Stimulated activated CD8-positive, alpha-beta memory T cell treated with anti-CD3 and anti-CD28 coated beads, Interleukin-7, amount 100 ng/mL, for 48 hours (primary cell): ENCODE measurements at places on chromosomes 2 and 18.
A peak's percentile ranks its signal among the peaks of the same experiment; 100 is the strongest.

- DNase-seq = no peak
Observed at GRCh38 chr2:156492979-156493378, 56.8 kb downstream of the GPD2 start.

GRCh38 chr2:28721601-28722191, 29.9 kb upstream of the PPP1CB start:
- DNase-seq = no peak

GRCh38 chr18:8660316-8660715, 45.0 kb upstream of the MTCL1 start:
- DNase-seq = no peak

DNA sequence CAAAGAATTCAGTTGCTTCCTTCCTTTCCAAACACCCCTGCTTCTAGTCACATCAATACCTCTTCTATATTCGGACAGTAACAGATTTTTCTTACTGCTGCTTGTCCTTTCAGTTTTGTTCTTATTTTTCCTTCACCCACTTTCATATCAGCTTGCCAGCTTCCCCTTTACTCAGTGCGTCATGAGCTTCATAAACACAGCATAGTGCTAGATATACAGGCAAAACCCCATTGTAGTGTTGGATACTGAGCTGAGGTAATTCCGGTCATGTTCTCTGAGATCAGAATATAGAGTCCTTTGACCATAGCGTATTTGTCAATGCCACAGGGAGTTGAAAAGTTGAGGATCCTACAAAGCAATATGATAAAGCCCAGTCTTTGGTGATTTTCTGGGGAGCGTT, 2.4 kb downstream of the FARP2 start:
- DNase-seq = no peak

- DNase-seq = no peak
Observed at GRCh38 chr2:25378731-25379490, 37.2 kb upstream of the DNMT3A start.

DNA sequence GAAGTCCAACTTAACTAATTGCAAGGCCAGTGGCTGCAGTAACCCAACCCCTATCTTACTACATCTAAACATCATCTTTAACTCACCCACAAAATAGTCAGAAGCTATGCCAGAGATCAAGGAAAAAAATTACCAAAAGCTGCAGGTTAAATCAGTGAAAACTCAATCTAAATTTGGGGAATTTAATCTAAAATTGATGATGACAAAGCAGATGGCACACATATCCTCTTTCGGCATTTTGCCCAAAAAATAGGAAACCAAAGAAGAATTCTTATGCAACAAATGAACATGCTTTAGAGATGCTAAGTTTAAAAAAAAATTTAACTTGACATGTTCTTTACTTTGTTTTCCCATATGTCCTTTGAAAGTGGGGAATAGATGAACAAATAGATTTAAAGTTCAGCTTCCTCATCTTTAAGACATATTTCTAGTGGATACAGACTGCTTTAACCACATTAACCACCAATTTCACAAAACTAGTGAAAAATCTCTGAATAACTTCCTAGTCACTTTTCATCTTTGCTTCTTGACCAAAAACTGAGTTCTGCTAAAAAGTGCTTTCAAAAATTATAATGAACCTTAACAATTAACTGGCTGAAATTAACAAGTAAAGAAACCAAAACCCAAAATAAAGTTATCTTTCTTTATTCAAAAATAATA, 74.3 kb upstream of the CCDC150 start:
- DNase-seq = no peak

DNA sequence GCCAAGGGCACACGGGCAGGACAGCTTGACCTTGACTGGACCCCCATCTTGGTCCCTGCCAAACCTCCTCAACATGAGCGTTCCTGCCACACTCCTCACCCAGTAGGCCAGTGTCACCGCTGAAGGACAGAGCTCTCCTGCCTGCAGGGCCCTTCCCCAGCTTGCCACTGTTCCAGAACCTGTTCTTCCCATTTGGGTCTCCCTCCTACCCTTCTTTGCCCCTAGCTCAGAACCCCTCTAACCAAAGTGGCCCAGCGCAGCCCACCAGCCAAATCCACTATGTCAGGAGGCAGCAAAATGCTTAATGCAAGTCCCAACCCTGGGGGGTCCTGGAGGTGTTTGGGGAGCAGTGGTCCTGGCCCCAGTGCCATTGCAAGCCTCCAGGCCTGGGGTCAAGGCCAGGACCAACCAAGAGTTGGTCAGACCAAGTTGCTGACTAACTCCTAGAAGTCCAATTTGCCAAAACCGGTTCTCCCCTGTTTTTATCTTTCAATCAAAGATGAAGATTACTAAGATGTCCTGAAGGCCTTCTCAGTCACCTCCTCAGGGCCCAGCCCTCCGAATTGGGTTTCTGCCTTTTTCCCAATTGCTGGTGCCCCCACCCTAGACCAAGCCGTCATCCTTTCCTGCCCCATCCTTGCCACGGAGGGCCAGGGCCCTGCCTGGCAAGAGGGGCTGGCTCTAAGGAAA, 4.5 kb upstream of the ASPRV1 start:
- no peak for DNase-seq

GRCh38 chr2:36403675-36404230, 48.2 kb downstream of the CRIM1 start:
- no peak for DNase-seq

DNA sequence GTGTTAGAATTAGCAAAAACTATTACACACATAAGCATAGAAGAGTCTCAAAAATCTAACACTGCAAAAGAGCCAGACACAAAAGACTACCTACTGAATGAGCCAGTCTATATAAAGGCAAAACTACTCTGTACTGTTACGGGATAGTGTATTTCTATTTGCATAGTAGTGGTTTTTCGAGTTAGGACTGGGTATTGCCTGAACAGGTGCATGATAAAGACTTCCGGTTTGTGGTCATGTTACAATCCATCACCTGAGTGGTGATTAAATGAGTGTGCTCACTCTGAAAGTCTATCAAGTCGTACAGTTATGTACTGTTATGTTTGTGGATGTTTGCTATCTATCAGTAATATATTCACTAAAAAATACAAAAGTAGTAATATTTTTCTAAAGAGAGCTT, 523.3 kb upstream of the SYT4 start:
- DNase-seq = no peak

- no peak for DNase-seq
Observed at GRCh38 chr18:54357082-54357659, 487 bp downstream of the STARD6 start.

- no peak for DNase-seq
Observed at GRCh38 chr2:168526641-168527040, 70.6 kb downstream of the CERS6 start.

- DNase-seq = no peak
Observed at GRCh38 chr18:33577685-33578517, at the start of gene ASXL3. TSS of gene ASXL3 (plus strand) at chr18:33578219. CDS start at chr18:33578632, 413 bp downstream.

GRCh38 chr2:199933466-199933865, 21.8 kb downstream of the TYW5 start:
- DNase-seq = no peak

- DNase-seq = no peak
Observed at GRCh38 chr18:63240531-63241316, 78.8 kb downstream of the BCL2 start.

GRCh38 chr2:52919673-52920072, 847.9 kb upstream of the CHAC2 start:
- no peak for DNase-seq

GRCh38 chr18:27223526-27224291, 38.6 kb upstream of the CHST9 start:
- no peak for DNase-seq

DNA sequence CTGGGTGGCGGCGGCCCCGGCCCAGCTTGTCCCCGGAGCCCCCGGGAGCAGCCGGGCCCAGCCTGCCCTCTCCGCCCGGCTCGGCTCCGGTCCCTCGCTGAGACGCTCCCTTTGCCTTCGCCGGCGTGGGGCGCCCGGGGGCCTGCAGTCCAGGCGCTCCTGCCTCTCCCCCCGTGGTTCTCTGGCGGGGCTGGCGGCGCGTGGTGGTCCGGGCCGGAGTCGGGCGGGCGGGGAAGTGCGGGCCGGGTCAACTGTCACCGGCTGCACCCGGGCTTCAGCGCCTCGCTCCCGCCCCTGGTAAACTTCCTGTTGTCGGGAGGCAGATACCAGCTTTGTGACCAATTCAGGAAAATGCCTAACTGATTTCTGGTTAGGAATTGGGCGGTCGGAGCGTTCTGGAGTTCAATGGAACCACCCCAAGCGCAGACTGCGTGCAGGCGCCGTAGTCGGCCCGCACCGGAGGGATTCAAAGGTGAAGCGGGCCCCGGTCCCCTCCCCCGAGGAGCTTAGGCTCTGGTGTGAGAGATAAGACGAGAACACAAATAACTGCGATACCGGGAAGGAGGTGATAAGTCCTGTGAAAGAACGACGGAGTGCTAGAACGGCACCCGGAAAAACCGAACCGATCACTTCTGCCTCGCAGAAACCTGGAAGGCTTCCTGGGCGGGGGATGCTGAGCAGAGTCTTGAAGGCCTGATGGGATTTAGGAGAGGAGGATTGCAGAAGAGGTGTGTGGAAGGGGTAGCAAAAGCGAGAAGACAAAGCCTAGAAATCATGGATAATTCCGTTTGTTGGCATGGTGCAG, 891 bp downstream of the CAB39 start:
- DNase-seq = peak; percentile 9

- DNase-seq = no peak
Observed at GRCh38 chr2:29504746-29505145, 389.5 kb downstream of the CLIP4 start.

DNA sequence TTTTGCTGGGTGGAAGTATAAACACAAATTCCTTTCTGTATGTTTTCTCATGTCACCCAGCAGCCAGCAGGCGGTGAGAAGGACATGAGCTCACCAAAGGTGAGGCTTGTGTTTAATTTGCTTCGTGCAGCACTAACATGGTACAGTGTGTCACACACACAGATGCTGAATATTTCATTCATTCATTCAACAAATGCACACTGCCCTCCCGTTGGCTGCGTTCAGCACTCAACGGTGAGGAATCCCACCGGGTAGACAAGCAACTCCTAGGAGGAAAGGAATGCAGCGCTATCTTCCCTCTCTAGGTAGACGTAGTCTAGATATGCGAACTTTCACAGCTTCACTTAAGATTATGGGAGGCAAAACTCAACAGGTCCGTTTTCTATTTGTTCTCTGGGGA, 85.1 kb downstream of the LONRF2 start:
- no peak for DNase-seq

DNA sequence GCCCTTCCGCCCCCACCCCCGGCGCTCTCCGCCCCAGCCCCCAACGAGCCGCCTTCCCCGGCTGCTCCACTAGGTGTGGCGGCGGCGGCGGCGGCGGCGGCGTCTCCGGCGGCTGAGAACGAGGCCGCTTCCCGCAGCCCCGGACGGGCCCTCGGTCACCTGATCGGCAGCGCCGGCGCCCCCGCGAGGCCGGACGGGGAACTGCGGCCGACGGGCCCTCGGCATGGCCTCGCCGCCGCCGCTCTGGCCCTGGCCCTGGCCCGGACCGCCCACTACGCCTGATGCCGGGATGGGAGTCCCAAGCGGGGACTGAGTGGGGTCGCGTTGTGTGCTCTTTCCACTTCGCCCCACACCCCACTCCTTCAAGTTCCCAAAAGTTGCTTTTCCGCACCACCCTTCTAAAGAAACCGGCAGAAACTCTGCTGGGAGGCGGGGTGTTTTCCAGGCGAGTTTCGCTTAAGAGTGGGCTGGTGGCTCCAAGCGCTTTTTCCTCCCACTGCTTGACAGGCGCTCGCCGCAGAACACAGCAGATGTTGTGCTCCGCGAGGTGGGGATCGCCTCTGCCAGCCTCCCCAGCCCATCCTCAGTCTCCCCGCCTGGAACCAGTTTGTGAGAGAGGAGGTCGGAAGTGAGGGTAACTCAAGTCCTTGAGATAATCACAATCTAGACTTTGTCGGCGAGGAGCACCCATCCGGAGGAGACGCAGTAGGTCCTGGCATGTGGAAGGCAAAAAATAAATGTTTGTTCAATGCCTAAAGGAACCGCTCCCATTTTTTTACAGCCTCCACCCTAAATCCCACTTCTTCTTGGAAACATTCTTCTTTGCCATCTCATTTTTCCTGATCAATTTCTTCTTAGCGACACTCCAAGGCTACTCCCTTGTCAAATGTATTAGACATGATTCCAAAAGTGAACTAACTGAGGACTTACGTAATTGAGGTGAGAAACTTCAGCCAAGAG, at the start of gene NCKAP1:
TSS of gene NCKAP1 (minus strand) at position 117 of the 960 bp plus-strand sequence. CDS start 358 bp downstream, outside the sequence.
- DNase-seq = peak; percentile 64

DNA sequence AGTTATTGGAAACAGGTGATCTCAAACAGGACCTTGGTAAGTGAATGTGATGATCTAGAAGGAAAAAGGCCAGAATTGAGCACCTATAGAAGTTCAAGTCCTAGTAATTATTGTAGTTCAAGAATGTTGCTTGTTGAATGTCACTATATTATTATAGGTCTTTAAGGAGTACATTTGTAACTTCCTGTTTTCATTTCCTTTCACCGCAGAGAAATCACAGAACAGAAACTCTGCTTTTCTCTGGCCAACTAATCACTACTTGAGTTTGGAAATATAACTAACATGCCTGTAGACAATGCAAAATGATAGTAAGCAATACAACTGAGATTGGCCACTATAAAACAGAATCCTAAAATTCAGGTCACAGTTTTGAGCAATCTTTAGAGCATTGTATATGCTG, 61.8 kb upstream of the EFEMP1 start:
- DNase-seq = no peak

DNA sequence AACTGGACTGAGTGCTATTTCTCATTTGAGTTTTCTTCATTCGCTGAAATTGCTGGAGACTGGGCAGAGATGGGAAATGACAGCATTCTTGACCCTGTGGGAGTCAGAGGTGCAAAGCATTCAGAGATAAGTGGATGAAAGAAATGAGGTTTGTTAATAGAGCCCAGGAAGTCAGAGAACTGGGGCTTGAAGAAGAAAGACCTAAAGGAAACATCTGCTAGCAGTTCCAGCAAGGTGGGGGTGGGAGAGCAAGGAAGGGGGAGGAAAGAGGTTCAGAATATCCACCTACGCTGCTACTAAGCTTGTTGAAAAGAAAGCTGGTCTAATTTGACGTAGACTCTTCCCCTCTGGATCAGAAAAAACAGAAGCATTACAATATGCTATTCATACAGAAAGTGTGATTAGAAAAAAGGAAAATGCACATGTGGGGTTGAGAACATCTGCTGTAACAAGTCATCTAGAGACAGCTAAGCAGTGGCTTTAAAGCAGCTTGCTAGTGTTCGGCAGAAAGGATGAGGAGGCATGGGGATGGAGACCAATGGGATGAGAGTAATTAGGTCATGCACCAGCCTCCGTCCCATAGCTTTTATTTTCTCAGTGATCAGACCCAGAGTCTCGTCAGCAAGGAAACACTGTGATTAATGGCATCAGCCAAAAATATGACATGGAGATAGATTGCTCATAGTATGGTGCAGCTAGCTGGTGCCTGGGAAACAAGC, 29.7 kb downstream of the NAB1 start:
- DNase-seq = no peak

- no peak for DNase-seq
Observed at GRCh38 chr2:72033636-72034035, 114.0 kb downstream of the CYP26B1 start.

GRCh38 chr2:224347176-224348051, 54.5 kb downstream of the FAM124B start:
- DNase-seq = no peak

- DNase-seq = no peak
Observed at GRCh38 chr2:47271054-47272000, 116.2 kb upstream of the STPG4 start.

GRCh38 chr18:55695091-55695490, 107.1 kb upstream of the TCF4 start:
- DNase-seq = no peak

- no peak for DNase-seq
Observed at GRCh38 chr2:238122287-238123217, 15.9 kb upstream of the KLHL30 start.

- DNase-seq = no peak
Observed at GRCh38 chr2:10387033-10387432, 61.1 kb downstream of the ODC1 start.

GRCh38 chr2:147250652-147251356, 594.0 kb upstream of the ACVR2A start:
- DNase-seq = no peak

- DNase-seq = no peak
Observed at GRCh38 chr18:9418047-9418690, 57.1 kb upstream of the RALBP1 start.
